ENCODE measurements at places on chromosomes 2 and 18. TPM values are rescaled to one million over a fixed set of nuclear protein-coding genes. Genes with fewer than 3 reads are reported as not detected.
A peak's percentile ranks its signal among the peaks of the same experiment; 100 is the strongest.

Gene EVA1A
- total RNA-seq, result 8.5 TPM

DNA sequence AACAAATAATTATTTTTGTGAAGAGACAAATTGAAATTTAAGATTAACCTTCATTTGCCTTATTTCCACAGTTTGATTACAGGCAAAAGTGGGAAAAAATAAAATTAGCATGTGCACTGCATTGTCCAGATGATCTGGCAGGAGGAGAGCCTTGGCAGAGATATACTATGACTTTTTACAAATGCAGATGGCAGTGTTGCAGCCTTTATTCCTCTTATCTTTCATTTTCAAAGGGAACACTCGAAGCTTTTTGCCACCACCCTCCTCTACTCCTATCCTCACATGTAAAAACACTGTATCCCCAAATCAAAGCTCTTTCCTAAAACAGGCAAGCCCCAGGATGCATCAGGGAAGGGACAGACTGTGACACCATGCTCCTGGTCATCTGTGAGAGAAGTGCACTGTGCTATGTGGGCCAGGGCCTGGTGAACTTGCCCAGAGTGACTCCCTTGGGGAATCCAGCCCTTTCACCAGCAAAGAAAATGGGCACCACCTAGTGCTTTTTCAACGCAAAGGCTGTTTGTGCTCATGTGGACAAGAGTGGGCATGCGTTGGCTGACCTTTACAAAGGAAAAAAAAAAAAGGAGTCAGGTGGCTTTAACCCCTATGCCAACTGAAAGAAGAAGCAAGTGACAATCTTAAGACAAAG is 74.7 kb upstream of the ETAA1 start:
- no peaks in the 10 kb centered on the region for H3K27me3 ChIP-seq
- no peaks in the 10 kb centered on the region for H3K36me3 ChIP-seq
- peaks cover 82% of the 10 kb centered on the region for H3K4me1 ChIP-seq
- peak; percentile 72 for DNase-seq
- H3K27ac ChIP-seq, result no peak overlapping the region

DNA sequence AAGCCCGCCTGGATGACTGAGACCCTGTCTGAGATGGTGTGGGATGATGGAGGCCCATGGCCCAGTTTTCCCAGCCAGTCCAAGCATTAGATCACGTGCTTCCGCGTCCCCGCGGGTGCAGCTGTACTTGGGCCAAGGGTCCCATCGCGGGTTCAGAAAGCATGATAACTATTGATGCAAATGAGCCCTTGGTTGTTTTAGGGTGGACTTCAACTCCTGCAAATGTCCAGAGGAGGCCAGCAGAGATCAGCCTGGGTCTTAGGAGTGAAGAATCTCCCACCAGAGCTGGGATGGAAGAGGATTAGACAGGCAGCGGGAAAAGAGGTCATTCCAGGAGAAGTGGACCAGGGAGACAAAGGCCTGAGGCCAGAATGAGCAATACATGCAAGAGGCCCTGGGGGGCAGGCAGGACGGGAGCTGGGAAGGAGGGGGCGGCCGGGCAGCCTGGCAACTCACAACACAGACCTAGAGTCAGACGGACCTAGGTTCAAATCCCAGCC is 89.9 kb upstream of the TMEM247 start:
- no peaks in the 10 kb centered on the region for H3K36me3 ChIP-seq
- no peaks in the 10 kb centered on the region for H3K27me3 ChIP-seq
- no peak overlapping the region for H3K4me3 ChIP-seq

Gene SLC19A3
- 9.1 TPM for total RNA-seq

DNA sequence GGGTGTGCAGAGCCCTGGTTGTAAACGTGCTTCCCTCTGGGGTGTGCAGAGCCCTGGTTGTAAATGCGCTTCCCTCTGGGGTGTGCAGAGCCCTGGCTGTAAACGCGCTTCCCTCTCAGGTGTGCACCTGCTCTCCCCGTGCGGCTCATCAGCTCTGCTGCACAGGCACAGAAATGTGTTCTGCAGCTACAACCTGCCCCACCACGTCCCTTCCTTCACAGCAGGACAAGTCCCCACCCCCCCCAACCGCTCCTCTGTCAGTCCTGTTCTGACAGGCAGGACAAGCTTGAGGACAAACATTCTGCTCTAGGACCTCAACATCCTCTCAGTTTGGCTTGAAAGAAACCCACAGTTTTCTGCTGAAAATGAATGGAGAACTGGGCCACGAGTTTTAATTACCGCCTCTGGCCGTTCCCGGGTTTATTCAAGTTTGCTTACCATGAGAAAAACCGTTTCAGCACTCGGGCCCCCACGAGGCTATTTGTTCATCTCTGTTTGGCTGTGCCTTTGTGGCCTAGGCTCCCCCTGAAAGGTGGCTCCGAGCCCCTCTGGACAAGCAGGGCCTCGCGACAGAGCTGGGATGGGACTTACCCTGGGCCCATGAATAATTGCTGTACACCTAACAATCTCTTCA is 81.0 kb upstream of the ASB18 start:
- H3K27ac ChIP-seq, result no peak overlapping the region
- no peaks in the 10 kb centered on the region for H3K27me3 ChIP-seq
- H3K4me3 ChIP-seq, result no peak overlapping the region
- no peak for DNase-seq

Gene FEV
- not detected for total RNA-seq

Gene ASXL3
- total RNA-seq, result 2.6 TPM

Gene SERPINB10
- total RNA-seq, result not detected

GRCh38 chr2:50591642-50592041 is 440.3 kb downstream of the NRXN1 start:
- DNase-seq, result no peak
- H3K27me3 ChIP-seq, result no peaks in the 10 kb centered on the region
- no peak overlapping the region for H3K27ac ChIP-seq
- H3K4me3 ChIP-seq, result no peak overlapping the region
- no peaks in the 10 kb centered on the region for H3K4me1 ChIP-seq

DNA sequence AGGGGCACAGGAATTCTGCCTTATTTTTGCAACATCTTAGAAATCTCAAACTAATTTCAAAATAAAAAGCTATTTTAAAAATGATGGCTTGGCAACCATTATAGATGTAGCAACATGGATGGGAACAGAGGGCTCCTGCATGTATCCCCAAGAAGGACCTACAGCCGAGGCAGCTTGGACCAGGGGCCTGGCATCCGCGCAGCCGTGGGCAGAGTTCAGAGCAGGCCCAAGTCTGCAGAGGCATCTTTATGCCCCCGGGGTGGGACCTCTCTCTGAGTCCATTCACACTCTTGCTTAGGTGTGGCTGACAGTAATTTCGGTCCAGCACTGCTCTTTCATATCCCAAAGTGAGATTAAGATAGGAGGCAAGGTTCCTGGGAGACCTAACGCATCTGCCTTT is 425.8 kb upstream of the MYT1L start:
- H3K27ac ChIP-seq, result no peak overlapping the region
- no peaks in the 10 kb centered on the region for H3K36me3 ChIP-seq
- DNase-seq, result no peak
- H3K27me3 ChIP-seq, result no peaks in the 10 kb centered on the region
- H3K4me3 ChIP-seq, result no peak overlapping the region
- no peaks in the 10 kb centered on the region for H3K4me1 ChIP-seq

DNA sequence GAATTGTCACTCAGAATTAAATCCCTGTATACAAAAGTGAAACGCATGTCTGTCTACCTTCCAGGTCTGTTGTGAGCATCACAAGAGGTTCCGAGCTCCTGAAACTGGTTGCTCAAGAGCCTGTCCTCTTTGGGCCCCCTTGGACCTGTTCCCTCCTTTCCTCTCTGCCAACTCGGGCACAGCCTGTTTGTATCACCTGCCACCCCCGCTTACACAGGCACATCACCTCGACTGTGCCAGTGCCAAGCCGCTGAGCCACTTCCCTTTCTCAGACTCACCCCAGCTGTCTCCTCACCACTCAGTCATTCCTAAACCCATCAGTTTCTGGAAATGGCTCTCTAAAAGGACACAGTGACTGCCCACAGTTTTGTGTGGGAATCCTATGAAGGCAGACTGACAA is 3.1 kb downstream of the EFR3B start:
- H3K27ac ChIP-seq, result no peak overlapping the region
- no peaks in the 10 kb centered on the region for H3K36me3 ChIP-seq
- H3K4me3 ChIP-seq, result no peak overlapping the region
- H3K27me3 ChIP-seq, result peaks cover 31% of the 10 kb centered on the region
- peaks cover 12% of the 10 kb centered on the region for H3K4me1 ChIP-seq

DNA sequence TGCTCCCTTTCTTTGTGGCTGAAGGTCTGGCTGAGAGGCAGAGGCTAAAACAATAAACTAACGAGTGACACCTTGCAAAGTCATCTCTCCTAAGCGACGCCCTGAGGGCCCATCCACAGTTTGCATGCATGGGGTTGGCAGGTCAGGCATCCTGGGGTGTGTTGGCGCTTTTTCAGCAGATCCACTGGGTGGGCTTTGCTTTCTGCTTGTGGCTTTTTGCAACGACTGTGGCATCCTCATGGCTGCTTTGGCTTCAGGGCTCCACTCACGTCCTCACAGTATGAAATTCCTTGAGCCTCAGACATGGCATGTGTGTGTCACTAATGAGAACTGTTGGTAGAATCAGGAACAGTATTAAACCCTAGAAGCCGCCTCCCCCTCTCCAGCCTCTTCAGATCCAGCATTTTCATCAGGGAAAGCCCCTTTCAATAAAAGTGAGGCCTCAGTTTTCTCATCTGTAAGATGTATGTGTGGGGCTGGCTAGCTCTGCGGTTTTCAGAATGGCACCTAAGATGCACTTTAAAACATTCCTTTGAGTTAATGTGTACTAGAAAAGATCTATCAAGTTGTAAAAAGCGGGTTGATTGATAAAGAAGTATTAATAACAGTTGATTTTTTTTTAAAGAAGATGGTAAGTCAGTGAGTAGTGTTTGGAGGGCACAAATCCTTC is 72.5 kb downstream of the SH3BP4 start:
- no peak for DNase-seq
- H3K4me1 ChIP-seq, result no peaks in the 10 kb centered on the region
- no peak overlapping the region for H3K4me3 ChIP-seq

Gene SUPT7L
- total RNA-seq, result 17.7 TPM

All from GM23338 (cell line).